ENCODE measurements at places on chromosomes 3 and 15. TPM values are rescaled to one million over a fixed set of nuclear protein-coding genes. Genes with fewer than 3 reads are reported as not detected.

The KLHL6 gene
- 0.87 TPM for total RNA-seq

The CRABP1 gene
- total RNA-seq = not detected

The HHLA2 gene
- total RNA-seq = not detected

GRCh38 chr15:78055919-78056713 lies 21.4 kb downstream of the TBC1D2B start:
- DNase-seq = peak; percentile 57

DNA sequence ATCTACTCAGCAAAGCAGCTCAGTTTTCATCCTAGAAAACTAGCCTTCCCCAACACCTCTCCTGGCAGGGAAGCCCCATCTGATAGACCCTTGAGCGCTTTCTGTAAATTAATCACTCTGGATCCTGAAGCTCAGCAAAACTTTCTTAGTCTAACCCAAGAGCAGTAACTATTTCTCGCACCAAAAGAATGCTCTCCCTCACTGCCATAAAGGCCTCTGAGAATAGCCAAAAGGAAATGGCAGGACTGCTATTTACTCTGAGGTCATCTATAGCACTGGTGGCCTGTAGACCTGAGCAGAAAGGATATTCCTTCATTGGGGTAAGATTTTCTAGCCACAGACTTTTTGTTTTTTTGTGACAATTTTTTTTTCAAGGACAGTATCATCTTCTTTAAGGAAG lies 345.8 kb upstream of the ADAMTS9 start:
- DNase-seq = no peak

GRCh38 chr3:145058483-145058882 lies 1086.9 kb downstream of the DIPK2A start:
- DNase-seq = no peak

GRCh38 chr3:56321892-56322291 lies 146.4 kb downstream of the ERC2 start:
- DNase-seq = no peak

GRCh38 chr3:133069556-133070286 lies 31.5 kb downstream of the TMEM108 start:
- DNase-seq = no peak

- no peak for DNase-seq
Measured at GRCh38 chr3:187069857-187070516, 69.3 kb downstream of the RPL39L start.

- DNase-seq = peak; percentile 90
Measured at GRCh38 chr3:129606636-129607390, at the start of gene PLXND1. TSS of gene PLXND1 (minus strand) at chr3:129606676. CDS start at chr3:129606639, 37 bp downstream.

DNA sequence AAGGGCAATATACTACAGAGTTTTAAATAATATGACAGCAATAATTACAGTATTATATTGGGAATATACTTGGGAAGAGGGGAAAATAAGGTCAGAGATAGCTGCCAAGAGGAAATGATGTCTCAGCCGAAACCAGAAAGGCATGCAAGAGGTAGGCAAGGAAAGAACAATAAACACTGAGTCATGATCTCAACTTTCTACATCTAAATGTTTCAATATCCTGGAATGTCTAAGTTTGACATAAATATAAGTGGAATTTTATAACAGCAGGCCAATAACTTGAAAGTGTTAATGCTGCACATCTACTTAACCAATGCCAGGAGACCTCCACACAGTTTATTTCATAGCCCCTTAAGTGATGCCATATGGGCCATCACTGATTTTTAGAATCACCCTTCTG lies 99.8 kb upstream of the CPNE4 start:
- no peak for DNase-seq

- no peak for DNase-seq
Measured at GRCh38 chr3:45792036-45792435, 4.3 kb downstream of the SLC6A20 start.

DNA sequence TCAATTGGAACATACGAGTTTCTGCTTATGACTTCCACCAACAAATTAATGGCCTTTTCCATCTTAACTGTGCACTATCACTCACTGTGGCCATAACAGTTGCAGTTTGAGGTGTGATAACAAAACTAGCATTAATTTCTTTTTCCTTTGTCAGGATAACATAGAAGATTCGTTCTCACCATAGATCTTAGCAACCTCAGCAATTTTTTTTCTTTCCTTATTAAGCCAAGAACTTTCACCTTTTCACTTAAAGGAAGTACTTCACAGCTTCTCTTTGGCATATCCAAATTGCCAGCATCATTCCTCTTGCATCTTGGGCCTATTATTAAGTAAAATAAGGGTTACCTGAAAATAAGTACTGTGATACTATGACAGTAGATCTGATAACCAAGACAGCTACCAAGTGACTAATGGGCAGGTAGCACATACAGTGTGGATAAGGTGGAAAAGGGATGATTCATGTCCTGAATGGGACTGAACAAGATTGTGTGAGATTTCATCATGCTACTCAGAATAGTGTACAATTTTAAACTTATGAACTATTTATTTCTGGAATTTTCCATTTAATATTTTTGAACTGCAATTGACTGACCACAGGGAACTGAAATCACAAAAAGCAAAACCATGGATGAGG lies 46.6 kb downstream of the CEP70 start:
- no peak for DNase-seq

DNA sequence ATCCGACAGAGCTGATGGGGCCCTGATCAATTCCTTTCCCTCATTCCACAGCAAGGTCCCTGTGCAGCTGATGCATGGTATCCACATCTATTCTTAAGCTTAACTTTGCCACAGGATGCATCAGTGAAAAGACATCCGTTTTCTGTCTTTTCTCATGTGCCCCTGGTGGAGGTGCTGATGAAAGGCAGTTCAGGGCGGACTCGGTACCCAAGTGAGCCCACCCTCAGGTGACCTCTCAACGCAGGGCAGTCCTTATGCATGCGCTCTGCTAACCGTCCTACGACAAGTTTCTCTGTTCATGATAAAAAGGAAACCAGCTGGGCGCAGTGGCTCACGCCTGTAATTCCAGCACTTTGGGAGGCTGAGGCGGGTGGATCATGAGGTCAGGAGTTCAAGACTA lies 251.4 kb downstream of the ADAMTS17 start:
- no peak for DNase-seq
